ENCODE measurements at places on chromosomes 1 and 21.

GRCh38 chr1:54794451-54795355, 6.4 kb downstream of the TTC22 start:
- DNase-seq = no peak

DNA sequence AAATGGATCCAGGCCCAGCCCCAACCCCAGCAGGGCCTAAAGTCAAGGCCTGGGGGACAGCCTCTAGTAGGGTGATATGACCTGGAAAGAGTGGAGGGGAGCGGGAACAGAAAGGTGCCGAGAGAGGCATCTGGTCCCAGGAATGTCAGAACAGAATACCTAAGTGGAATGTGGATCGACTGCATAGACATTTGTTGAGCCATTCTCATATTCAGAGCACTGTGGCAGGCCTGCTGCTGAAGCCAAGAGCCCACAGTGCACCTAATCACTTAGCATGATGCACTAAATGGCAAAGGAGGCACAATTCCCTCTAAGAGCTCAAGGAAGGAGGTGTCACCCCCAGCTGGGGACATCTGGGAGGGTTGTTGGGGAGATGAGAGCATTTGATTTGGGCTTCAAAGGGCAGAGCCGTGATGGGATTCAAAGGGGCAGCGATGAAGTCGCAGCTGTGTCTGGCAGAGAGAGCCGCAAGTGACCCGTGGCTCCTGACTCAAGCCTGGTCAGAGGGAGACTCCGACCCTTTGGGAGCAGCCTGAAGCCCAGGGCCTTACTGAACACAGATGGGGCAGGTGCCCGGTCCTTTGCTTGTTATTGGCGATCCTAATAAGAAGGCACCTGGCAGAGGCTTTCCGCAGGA, 8.6 kb upstream of the PKP1 start:
- peak; percentile 14 for DNase-seq

DNA sequence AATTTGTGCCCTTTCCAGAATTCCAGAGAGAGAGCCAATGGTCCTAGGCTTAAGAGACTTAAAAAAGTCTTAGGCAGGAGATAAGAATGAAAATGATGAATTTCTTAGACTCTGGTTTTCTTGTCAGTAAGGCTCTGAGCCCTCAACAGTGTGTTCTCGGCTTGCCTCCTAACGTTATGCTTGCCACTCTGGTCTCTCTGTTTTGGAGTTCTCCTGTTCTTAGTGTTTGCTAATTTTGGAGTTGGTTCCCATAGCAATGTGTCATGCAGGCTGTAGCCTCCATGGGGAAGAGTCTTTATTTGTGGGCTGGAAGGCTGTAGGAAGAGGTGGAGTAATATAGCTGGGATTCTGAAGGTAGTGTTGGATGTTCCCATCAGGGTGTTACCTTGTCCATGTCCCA, 19.9 kb downstream of the TBX19 start:
- DNase-seq = no peak

GRCh38 chr1:162663589-162664106, 31.4 kb downstream of the DDR2 start:
- no peak for DNase-seq

GRCh38 chr1:201088901-201089525, 23.2 kb downstream of the CACNA1S start:
- no peak for DNase-seq

DNA sequence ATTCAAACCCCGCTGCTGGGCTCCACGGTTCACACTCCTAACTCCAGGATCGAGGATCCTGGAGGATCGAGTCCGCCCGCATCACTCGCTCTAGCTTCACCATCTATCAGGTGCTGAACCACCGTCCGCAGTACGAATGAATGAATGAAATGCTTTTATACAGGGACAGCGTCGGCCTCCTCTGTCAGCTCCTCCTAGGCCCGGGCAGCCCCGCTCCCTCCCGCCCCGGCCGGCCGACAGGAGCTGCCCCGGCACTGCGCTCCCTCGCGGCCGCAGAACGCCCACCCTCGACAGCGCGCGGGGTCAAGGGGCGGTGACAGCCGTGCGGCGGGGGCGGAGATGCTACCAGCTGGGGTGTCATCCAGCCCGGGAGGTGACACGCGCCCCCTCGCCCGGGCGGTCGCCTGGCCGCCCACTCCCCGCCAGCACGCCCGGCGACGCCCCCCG, 520 bp downstream of the ZBTB17 start:
- DNase-seq = no peak

GRCh38 chr1:117499071-117499470, 106.8 kb upstream of the TENT5C start:
- no peak for DNase-seq

GRCh38 chr1:167456926-167457325, 61.4 kb downstream of the CD247 start:
- DNase-seq = no peak

DNA sequence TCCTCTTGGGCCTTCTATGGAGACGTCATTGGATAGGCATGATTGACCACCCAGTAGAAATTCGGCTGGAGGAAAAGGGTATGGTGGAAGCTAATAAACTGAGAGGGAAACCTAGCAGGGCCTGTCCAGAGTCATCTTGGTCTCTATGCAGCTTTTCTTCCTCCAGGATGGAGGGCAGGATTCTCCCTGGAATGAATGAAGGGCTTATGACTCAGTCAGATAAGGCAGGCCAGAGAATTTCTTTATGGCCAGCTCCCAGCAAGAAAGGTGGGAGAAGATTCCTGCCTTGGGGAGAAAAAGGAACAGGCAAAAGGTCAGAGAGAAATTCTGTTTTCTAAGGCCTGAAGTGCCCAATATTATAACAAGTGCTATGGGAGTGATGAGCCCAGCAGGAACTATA, 17.1 kb downstream of the FBLIM1 start:
- no peak for DNase-seq

- DNase-seq = no peak
These were observed 69.6 kb downstream of the LACTBL1 start for GRCh38 chr1:22903113-22903512.

DNA sequence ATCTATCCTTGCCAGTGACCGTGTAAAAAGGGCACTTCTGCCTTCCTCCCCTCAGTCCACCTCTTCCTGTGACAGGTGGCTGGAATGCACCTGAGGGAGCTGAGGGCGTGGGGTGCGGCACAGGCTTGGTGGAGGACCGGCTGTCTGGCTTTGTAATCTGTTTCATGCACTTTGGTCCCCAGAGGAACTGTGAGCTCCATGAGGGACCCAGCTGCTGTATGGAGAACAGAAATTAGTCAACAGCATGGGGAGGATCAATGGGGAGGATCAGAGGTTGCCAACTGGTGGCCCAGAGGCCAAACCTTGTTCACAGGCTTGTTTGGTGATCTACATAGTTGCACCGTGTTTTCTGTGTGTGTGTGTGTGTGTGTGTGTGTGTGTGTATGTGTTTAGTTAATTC, 19.0 kb upstream of the LUZP1 start:
- DNase-seq = no peak

DNA sequence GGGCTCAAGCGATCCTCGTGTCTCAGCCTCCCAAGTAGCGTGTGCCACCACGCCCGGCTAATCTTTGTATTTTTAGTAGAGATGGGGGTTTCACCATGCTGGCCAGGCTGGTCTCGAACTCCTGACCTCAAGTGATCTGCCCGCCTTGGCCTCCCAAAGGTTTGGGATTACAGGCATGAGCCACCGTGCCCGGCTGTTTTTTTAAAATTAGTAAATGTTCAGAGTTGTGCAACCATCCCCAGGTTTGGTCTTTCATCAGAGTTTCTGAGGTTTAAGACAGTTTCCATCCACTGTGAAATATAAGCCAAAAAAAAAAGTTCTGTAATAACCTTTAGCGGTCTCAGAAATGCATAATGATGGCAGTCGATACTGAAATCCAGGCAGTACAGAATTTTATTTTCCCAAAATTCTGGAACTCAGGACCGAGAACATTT, 550 bp upstream of the SYT11 start:
- no peak for DNase-seq

- no peak for DNase-seq
These were observed 574.7 kb upstream of the PLXNA2 start for GRCh38 chr1:208818770-208819445.

Data from COR-L47 (cell line).